ENCODE measurements at places on chromosomes 16 and 17.

DNA sequence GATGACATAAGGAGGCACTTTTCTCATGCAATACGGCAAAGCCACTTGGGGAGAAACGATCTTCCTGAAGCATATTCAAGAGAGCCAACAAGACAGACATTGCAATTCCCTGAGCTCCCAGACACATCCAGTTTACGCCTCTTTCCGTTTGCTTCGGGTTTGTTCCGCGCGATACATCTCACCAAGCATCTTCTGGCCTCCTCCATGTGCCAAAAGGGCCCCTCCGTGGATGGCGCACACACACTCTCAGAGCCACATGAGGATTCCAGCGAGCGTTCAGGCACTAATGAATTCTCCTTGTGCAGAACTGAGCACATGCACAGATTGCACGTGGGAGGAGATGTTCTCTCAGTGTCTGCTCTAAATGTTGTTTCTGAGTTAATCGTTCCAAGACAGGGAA, 146.7 kb upstream of the SHISA6 start:
- DNase-seq: peak; percentile 80

GRCh38 chr17:74840989-74841666, 18.6 kb downstream of the GRIN2C start:
- peak; percentile 52 for DNase-seq

DNA sequence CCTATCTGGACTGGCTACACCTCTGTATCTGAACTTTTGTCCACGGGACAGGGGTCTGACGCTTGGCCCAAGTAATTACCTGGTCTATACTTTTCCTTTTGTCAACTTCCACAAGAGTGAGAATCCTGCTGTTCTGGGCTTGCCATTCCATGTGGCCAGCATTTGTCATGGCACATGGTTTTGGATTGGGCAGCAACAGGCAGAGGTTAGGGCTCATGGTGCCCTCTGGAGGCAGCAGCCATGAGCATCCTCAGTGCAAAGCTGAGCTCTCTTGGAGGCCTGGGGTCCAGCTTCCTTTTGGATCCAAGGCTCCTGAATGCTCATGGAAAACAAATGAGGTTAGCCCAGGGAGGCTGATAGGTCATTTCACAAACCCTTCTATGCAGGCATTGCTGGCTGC, 7.5 kb upstream of the EDC4 start:
- no peak for DNase-seq

DNA sequence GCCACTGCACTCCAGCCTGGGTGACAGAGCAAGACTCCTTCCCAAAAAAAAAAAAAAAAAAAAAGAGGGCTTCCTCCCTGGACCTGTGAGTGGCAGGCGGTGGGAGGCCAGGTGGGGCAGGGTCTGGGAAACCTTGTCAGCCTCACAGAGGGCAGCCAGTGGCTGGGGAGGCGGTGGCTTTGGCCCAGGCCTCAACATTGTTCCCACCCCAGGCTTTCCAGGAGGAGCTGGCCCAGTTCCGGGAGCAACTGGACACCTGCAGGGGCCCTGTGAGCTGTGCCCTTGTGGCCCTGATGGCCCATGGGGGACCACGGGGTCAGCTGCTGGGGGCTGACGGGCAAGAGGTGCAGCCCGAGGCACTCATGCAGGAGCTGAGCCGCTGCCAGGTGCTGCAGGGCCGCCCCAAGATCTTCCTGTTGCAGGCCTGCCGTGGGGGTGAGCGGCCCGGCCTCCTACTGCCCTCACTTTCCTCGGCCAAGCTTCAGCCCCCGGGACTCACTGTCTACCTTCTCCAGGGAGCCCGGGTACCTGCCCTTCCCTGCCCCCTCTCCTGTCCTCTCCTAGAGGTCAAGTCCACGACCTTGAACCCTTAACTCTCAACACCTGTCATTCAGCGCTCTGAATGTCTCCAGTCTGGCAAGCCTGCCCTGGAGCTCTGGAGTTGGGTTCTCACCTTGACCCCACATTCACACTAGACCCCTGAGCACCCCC, 12.4 kb downstream of the ZNF213 start:
- DNase-seq: no peak

- no peak for DNase-seq
Measured at GRCh38 chr17:81130385-81131361, 34.6 kb upstream of the PVALEF start.

GRCh38 chr17:66632731-66633130, 202.2 kb upstream of the CACNG5 start:
- no peak for DNase-seq

DNA sequence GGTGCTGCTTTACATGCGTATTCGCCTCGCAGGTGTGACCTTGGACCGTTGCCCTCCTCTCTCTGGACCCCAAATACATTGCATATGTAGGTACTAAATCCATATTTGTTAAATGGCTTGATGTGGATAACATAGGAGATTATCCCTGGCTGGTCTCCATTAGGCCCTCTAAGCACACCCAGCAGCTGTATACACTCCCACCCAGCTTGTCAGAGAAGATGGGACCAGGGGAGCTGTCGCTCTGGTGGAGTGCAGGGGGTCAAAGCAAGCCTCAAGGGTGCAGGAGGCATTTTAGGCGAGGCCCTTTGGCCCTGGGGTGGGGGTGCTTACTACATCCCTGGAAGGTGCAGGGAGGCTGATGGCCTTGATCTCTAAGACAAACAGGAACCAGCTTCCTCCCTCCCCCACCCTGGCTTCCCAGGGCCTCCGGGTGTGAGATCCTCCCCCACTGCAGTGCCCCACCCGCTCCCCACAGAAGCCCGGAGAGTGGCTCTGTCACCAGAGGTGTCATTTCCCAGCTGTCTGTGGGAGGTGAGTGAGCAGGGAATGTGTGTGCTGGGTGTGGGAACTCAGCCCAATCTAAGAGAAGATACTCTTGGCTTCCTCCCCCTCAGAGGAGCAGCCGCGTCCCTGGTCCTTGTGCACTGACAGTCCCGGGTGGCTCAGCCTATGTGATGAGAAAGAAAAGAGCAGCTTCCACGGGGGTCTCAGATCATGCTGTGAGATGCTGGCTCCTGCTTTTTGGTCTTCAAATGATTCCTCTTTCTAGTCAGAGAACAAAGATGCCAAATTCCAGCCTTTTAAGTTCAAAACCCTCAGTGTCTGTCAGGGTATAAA, 1.4 kb upstream of the VAMP2 start:
- peak; percentile 80 for DNase-seq

DNA sequence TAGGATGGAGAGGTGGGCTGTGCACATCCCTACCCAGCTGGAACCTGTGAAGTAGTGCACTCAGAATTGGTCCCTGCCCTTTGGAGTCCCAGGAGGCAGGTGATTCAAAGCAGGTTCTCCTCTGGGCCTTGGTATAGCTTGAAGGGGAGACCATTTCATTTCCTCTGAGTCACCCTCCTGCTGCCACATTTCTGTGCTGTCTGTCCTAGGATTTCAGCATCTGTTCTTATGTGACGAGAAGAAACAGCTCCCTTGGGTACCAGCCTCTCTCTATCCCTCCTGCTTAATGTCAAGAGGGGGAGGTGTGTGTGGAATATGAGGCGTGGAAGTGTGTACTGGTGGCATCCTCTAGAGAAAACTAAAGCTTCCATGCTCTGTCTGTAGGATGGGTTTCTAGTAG, 5.0 kb upstream of the NFE2L1 start:
- DNase-seq: no peak

- DNase-seq: no peak
Measured at GRCh38 chr17:42055496-42055895, 5.1 kb upstream of the C17orf113 start.

DNA sequence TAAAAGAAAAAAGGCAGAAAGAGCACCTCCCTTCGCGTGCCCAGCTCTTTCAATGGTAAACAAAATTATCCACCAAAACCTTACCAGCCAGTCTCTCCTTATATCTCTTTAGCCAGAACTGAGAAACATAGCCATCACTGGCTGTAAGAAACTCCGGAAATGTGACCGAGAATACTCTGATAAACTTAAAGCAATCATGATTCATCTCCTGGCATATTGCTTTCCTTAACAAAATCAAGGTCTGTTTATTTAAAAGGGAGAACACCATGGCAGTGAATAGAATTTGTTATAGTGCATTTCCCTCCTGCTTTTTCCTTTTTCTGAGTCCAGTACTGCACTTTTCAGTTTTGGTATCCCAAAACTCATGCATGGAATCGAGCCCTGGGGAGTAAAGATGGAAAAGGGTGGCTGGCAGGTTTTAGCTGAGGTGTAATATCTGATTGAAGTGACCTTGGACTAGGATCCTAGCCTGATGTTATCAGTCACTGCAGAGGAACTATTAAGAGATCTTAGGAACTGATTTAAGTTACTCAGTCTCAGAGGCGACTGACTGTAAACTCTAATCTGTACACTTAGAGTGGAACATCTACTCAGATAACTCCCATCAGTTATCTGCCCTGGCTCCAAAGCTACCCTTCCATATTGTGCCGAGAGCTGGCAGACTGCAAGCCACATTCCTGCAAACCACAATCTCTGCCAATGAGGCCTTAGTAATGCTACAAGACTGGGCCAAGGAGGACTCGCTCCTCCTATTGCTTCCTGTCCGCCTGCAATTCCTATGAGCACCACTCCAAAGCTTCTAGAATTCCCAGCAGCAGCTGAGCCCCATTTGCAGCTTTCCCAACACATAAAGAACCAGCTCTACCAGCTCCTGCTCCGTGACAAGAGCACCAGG, 7.4 kb upstream of the COX10 start:
- no peak for DNase-seq

GRCh38 chr17:14306596-14306995, 5.7 kb downstream of the HS3ST3B1 start:
- DNase-seq: no peak

DNA sequence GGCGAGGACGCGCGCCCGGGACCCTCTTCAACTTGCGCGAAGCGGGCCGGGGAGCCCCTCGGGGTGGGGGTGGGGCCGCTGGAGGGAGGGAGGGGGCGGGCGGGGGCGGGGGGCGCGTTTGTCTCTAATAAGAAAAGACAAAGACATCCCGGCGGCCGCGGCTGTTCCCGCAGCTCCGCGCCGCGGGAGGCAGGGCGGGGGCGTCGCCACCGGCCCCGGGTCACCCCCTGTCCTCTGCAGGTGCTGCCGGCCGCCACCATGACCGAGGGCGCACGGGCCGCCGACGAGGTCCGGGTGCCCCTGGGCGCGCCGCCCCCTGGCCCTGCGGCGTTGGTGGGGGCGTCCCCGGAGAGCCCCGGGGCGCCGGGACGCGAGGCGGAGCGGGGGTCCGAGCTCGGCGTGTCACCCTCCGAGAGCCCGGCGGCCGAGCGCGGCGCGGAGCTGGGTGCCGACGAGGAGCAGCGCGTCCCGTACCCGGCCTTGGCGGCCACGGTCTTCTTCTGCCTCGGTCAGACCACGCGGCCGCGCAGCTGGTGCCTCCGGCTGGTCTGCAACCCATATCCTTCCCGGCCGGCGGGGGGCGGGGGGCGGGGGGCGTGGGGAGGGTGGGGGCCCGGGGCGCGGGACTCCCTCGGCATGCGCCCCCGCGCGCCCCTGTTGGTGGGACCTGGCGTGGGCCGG, 714 bp downstream of the CACNA1H start:
- DNase-seq: no peak

Measured in muscle of back (tissue), 13 donors.